Coronary artery (tissue), 2 donors: ENCODE measurements at places on chromosomes 1 and 21.

DNA sequence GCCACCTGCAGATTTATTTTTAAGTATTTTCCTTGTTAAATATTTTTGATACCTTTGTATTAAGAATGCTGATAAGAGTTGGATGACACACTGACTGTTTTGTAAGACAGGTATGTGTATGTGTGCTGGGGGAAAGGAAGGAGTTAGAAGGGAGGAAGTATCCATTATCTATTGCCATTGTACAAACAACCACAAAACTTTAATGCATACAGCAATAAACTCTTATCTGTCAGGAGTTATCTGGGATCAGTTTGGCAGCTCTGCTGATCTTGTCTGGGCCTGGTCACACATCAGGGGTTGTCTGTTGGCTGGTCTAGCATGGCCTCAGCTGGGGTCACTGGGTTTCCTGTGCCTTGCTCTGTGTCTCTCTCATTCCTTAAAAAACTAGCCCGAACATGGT lies 423.9 kb upstream of the USP24 start:
- DNase-seq, result no peak

DNA sequence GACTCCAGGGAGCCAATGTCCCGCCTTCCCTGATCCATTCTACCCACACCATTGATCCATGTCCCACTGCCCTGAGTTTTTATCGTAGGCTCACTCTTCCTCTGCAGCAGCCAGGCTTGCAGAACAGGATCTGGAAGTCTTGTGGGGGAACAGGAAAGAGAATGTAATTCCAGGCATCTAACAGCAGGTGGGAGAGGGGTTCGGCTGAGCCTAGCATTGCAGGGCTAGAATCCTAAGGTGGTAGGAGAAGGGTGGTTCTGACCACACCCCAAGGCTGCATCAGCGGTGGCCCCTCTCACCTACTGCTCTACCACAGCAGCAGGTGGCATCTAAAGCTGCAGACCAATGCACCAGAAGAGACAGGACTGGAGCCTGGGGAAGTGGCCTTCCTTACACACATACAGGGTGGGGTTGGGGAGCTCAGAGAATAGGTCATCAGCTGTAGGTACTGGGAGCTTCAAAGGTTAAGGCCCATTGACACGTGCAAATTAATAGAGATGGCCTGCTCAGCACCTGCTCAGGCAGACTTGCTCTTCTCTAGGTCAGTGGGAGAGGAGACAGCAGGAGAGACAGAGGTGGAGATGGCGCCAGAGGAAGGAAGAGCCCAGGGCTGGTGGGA lies 20.5 kb downstream of the KNCN start:
- no peak for DNase-seq

DNA sequence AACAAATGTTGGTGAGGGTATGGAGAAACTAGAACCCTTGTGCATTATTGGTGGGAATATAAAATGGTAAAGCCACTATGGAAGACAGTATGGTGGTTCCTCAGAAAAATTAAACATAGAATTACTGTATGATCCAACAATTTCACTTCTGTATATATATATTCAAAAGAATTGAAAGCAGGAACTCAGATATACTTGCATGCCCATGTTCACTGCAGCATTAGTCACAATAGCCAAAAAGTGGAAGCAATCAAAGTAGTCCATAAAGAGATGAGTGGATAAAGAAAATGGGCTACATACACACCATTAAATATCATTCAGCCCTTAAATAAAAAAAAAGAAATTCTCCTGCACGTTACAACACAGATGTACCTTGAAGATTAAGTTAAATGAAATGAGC lies 34.1 kb downstream of the ABL2 start:
- DNase-seq, result no peak

GRCh38 chr1:228883535-228883934 lies 148.3 kb downstream of the RHOU start:
- DNase-seq, result no peak

GRCh38 chr1:229223498-229223897 lies 47.4 kb upstream of the RAB4A start:
- DNase-seq, result no peak

- DNase-seq, result no peak
These were observed 22.5 kb upstream of the SIKE1 start for GRCh38 chr1:114803001-114803400.

- no peak for DNase-seq
These were observed 6.7 kb upstream of the TIE1 start for GRCh38 chr1:43293896-43294760.

DNA sequence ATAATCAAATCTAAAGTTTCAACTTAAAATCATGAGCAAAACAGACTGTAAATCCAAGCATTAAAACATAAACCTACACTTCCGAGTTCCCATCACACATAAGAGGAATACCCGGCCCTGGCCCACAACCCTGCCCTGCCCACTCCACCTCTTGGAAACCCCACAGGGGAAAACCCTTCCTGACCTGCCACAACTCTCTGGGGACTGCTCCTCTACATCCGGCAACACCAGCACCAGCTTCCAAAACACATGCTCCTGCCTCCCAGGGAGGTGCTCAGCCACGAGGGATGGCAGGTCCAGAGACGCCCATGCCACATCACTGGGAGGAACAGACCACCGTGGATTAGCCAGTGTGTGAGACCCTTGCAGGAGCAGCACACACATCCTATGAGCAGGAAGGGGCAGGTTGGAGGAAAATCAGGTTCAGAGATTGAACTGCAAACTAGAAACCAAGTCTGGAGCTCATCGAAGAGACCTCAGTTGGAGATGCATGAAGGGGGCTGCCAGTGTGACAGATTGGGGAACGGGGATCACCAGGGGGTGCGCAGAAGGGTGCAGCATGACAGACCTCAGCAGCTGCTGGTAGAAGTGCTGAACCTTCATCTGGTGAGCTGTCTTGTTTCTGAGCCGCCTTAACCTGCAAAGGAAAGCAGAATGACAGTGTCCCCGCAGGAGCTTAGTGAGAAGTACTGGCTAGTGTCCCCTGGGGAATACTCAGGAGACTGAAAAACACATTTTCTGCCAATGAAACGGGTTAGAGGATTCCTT lies 25.8 kb upstream of the LSS start:
- DNase-seq, result no peak

GRCh38 chr1:167499664-167500101 lies 18.6 kb downstream of the CD247 start:
- no peak for DNase-seq

- DNase-seq, result no peak
These were observed 27.4 kb upstream of the AVPR1B start for GRCh38 chr1:206144605-206145004.

GRCh38 chr1:47003896-47004403 lies 19.5 kb upstream of the CYP4X1 start:
- DNase-seq, result no peak

GRCh38 chr1:88060750-88061491 lies 623.2 kb upstream of the PKN2 start:
- DNase-seq, result no peak

DNA sequence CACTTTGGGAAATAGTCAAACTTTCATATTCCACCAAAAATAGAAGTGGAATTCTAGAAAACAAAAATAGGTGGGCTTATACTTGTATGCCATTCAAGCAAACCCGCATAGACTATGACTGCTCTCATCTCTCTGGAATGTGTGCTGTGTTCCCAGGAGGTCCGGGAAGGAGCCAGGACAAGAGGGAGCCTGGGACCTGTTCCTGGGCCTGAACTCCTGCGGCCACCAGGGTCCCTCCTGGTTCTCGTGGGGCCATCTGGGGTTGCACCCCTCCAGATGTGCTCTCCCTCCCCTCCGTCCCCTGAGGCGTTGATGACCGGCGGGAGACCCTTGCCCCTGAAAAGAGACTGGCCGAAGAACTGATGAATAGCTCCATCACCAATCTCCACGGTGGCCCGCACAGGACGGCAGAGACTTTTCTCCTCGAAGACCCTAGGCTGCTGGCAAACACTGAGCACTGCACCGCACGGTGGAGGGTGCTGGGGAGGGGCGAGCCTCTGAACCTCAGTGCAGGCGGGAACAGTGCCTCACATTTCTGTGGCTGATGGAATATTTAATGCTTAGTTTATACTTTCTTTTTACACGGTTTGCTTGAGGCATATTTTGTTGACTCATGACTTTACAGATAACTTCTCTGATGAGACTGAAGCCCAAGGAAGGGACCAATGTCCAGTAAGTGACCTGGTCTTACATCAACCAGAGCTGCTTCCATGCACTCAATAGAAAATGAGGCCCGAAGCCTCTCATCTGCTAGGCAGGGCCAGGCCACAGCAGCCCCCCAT lies 9.6 kb upstream of the ADARB1 start:
- DNase-seq, result no peak

DNA sequence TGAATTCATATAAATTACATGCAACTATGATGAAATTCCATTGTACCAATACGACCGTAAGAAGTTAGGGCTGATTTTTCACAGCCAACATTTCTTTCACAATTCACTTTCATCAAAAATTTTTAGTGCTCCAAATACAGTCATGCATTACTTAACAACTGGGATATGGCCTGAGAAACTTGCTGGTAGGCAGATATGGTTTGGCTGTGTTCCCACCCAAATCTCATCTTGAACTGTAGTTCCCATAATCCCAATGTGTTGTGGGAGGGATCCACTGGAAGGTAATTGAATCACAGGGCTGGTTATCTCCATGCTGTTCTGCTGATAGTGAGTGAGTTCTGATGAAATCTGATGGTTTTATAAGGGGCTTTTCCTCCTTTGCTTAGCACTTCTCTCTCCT lies 244.4 kb downstream of the AKT3 start:
- DNase-seq, result no peak

DNA sequence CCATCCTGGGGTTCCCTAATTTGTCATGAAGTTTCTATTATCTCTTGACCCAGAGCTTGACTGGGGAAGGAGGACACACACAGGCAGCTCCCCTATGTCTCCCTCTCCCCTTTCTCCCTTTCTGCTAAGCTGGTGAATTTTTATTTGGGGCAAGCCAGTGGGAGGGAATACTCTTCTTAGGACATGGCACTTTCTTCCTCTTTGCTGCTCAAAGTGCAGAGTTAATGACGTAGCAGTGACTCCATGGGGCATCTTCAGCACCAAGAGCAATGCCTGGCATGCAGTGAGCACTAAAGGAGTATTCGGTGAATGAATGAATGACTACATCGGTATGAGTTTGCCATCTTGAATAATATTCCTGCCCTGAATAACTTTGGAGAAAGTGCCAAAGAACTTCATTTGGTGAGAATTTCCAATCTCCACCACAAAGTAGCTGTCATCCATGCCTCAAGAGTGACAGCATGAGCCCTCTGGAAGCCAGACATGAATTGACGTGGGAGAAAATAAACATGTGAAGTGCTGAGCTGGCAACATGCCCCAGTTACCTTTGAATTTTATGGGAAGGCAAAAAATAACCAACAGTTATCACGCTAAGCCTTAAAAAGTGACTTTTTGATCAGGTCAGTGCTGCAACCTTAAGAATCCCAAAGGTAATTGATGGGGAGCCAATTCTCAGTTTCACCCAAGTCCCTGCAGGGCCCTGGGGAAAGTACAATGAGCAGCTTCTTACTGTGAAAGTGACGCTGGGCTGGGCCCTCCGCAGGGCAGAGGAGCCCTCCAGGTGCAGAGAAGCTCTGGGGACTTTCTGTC lies 22.1 kb upstream of the ATF3 start:
- no peak for DNase-seq

DNA sequence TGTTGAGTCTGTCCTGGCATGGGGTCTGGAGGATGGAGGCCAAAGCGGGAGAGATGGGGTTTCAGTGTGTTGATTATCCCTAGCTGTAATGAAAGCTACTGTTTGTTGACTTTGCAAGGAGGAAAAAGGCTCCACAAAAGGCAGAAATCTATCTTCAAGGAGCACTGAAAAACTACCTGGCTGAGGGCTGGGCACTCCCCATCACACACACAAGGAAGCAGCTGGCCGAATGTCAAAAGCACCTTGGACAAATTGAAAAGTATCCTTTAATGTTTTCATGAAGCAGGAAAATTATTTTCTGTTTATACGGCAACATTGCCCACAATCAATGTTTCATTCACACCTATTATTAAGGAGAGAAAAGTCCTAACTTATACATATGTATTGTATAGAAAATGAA lies 27.8 kb upstream of the PWP2 start:
- no peak for DNase-seq

DNA sequence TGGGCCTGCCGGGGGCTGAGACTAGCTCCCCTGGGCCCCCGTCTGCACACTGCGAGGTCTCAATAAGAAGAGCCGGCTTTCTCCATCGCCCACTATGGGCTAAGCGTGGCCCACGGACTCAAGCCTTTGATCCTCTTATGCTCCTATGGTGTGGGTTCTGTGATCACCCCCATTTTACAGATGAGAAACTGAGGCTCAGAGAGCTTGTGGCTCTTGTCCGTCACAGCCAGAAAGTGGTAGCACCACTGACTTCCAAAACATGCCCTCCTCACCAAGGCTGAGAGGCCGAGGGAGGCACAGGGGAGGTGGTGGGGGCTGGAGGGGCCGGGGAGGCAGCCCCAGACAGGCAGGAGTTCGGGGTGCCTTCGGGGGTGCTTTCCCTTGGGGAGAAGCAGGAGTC lies 39.0 kb upstream of the CASZ1 start:
- no peak for DNase-seq

DNA sequence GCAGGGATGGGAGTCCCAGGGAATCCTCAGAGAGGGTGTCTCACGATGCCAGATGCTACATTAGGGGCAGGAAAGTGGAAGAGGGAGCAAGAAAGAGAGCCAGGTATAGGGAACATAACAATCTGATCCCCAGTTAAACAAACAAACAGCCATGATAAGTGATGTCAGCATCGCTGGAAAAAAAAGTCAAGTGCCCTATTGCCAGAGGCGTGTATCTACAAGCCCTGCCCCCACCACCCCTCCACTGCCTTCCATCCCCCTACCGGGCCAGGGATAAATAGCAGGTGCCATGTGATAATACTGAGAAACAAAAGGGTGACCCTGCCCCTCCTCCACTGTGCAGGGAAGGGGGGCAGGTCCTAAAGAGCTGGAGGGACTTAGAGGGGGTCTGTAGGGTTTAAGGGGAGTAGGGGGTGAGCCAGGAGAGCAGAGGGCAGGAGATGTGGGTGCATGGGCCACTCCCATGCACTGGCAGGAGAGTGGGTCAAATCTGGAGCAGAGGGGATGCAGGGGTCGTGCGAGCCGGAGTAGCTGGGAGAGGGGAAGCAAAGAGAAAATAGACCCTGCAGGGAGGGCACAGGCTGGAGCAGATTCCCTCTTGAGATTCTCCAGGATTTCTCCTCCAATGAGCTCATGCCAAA lies 3.4 kb downstream of the SLC26A9 start:
- no peak for DNase-seq

DNA sequence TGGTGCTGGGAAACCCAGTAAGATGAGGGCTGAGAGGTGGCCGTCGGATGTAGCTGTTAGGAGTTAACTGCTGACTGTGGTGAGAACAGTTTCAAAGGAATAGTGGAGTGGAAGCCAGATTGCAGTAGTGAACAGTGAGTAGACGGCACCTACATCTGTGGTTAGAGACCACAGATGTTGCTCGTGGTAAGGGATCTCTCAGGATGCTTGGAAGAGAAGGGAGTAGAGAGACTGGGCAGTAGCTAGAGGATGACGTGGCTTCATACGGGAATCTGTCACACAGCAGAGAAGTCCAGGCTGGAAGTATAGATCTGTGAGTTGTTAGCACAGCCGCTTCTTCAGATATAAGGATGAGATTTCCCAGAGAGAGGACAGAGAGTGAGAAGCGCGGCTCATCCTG lies 7.8 kb upstream of the ARTN start:
- no peak for DNase-seq
